ENCODE measurements at places on chromosomes 6 and 20.
A peak's percentile ranks its signal among the peaks of the same experiment; 100 is the strongest.

DNA sequence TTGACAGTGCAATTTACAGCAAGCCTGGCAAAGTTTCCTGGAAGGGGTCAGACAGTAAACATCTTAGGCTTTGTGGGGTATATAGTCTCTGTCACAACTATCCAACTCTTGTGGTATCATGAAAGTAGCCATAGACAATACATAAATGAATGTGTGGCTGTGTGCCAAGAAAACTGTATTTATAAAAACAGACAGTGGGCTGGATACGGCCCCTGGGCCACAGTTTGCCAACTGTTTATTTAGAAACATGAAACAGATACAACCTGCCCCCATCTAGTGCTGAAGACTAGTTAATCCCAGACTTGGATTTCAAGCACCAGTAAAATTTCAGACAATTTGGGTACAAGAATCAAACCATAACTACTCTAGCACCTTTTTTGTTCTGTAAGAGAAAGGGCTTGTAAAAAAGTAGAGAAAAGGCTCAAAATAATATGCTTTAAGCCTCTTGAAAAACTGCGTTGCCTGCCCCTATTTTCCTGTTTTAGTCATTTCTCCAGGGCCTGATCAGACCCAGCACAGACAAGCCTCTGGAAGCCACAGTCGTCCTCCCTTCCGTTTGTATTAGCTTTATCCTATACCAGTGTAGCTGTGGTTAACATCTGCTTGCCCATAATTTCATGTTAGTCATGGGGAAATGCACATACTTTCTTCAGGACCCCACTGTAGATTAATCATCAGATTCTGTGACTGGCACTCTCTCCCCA, 30.8 kb downstream of the JAG1 start:
- no peak for DNase-seq

DNA sequence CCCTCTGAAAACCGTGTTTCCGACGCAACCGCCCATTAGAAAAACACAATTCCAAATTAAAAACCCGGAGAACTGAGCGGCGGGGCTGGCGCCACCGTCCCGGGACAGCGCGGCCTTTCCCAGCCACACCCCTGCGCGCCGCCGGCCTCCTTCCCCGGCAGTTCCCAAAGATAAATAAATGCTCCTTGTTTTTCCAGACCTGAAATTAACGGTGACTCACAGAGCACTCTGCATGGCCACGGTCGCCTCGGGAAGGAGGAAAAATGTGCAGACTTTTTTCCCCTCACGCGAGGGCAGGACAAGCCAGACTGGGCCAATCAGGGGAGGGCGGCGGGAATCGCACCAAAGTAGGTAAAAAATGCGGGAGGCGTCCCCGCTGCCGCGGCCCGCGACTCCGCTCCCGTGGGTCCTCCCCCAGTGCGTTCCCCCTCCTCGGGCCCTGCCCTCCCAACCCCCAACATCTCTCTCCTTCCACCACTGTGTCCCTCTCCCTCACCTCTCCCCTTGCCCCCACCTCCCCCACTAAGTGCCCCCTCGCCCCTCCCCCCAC, 828 bp upstream of the DSTN start:
- peak; percentile 99 for DNase-seq

- no peak for DNase-seq
Observed at GRCh38 chr6:33868141-33868540, 64.3 kb upstream of the MLN start.

- DNase-seq, result no peak
Observed at GRCh38 chr6:68235326-68235784, 399.7 kb upstream of the ADGRB3 start.

- no peak for DNase-seq
Observed at GRCh38 chr6:93219447-93219846, 199.9 kb downstream of the EPHA7 start.

DNA sequence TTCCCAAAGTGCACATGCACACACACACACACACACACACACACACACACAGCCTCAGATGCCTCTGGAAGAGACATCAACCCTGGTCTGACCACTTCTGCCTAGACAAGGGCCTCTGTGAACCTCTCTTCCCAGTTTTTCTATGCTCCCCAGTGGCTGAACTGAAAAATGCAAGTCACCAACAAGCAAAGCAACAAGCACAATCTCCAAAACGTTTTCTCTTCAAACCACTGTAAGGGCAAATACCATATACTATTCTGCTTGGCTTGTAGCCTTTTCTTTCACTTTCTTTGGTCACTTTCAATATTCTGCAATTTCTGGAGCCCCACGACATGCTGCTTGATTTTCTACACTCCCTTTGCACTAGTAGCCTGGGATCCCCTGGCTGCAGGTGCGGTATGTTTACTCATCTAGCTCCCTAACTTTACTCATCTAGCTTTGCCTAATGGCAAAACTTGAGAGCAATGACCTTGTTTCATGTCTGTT, 121.4 kb upstream of the DST start:
- DNase-seq, result no peak

DNA sequence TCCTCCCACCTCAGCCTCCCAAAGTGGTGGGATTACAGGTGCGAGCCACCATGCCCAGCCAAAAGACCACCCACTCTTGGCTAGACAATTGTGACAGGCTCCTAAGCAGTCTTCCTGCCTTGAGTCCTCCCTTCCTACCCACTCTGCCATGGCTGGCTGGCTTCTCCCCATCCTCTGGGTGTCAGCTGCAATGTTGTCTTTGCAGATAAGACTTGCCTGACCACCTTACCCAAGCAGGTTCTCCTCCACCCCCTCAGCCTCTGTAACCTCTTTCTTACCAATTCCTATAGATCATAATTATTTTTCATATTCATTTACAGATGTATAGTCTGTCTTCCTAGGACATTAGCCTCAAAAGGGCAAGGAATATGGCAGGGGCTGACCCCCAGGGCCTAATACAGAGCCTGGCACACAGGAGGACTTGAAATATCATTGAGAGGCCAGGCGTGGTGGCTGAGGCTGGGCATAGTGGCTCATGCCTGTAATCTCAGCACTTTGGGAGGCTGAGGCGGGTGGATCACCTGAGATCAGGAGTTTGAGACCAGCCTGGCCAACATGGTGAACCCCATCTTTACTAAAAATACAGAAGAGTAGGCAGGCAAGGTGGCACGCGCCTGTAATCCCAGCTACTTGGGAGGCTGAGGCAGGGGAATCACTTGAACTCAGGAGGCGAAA, 28.7 kb upstream of the SPAG4 start:
- DNase-seq, result no peak

DNA sequence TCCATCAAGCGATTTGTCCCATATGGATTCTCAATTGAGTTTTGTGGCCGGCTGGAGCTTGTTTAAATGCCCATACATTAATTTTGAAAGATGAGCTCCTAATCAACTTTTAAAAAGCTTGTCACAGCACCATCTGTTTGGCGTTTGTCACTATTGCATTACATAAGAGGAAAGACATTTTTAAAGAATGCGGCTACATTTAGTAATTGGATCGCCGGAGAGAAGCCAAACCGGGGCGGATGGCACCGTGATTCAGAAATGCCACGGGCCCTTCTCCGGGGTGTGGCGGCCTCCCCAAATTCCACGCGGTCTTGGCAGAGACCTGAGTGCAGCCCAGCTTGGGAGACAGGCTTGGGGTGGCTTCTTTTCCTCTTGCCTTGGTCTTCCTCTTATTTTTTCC, 67.7 kb upstream of the ZNFX1 start:
- DNase-seq, result peak; percentile 86

DNA sequence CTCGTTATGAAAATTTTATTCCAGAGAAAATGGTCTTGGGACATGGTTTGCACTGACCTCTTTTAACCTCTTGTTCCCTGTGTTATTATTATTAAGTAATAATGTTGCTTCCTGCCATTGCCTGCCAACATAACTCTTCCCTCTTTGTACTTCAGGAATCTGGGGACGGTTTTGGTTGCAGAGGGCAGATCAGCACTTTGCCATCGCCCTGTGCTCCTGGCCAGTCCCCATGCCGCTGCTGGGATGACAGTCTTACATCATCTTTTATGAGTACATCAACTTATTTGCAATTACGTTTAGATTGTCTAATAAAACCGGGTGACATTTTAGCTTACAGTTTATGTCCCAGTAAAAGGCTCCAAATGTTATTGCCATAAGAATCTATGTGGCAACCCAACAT, 157.2 kb downstream of the CDH26 start:
- DNase-seq, result no peak

- DNase-seq, result no peak
Observed at GRCh38 chr6:126914801-126915200, 203.7 kb upstream of the RSPO3 start.

DNA sequence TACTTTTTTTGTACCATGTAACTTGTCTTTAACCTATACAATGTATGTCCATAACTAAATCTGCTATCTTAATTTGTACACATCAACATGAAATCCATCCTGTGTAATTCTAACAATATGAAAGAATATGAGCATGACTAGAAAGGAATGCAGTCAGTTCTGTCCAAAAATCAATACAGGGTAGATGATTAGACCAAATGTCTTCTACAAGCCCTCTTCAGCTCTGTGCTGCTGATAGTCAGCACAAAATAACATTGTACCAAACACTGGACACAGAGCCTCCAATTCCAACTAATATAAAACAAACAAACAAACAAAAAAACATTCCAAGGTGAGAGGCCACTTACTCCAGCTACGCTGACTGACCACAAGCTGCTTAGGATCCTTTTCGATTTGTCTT, 301.4 kb upstream of the IRAK1BP1 start:
- DNase-seq, result no peak

GRCh38 chr6:36659271-36659670, 19.2 kb upstream of the CDKN1A start:
- DNase-seq, result peak; percentile 46

DNA sequence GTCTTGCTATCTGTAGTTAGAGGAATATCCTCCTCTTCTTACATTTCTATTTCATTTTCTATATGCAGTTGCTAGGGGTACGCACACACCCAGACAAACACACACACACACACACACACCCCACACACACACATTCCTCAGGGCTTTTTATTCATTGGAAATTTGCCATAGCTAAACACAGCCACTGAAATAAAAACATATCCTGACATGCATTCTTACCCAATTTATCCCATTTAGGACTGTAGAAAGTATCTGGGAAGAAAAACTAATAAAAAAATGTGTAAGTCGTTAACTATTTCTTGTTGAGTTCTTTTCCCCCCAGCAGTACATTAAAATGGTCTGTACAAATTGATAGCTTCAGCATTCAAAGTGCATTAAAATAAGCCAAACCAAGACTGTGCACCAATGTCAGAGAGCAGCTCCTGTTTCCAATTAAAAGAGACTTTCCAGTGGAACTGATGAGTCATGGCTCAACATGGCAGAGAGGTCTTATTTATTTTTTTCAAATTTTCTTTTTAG, 357.9 kb upstream of the AGPAT4 start:
- DNase-seq, result no peak

DNA sequence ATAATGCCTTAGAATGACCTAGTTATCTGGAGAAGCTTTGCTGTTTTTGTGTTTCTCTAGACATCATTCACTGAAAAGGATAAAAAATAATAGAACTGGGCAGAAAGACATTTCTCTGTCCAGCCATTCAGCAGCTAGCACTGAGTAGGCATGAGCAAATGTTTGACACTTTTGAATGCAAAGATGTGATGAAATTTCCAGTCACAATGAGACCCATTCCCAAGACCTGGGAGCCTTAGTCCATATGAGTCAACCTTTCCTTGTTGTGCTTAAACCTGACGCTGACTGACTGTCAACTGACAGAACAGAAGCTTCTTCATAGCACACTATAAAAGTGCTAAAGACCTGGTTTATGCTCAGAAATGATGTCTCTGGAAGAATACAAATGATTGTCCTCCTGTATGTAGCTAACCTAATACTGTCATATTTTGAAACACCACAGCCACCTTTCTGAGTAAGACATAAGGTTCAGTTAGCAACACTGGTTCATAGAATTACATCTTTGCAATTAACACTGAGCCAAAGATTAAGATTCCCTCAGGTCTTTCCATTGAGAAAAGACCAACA, 17.1 kb downstream of the RALGAPA2 start:
- DNase-seq, result no peak

DNA sequence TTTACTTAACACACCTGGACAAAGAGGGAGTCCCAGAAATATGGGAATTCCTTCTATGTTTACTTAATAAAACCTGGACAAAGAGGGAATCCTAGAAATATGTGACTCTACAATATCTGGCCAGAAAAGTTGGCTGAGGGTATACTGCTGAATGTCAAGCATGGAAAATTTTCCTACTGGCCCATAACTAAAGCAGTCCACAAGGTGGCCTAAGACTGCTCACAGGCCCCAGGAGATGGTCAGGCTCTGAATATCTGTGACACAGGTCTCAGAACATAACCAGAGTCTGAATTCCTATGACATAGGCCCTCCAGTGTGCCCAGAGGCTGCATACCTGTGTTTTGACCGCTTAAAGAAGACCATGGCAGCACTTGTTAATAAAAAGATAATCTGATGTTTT, 578.2 kb upstream of the NRSN1 start:
- DNase-seq, result no peak

DNA sequence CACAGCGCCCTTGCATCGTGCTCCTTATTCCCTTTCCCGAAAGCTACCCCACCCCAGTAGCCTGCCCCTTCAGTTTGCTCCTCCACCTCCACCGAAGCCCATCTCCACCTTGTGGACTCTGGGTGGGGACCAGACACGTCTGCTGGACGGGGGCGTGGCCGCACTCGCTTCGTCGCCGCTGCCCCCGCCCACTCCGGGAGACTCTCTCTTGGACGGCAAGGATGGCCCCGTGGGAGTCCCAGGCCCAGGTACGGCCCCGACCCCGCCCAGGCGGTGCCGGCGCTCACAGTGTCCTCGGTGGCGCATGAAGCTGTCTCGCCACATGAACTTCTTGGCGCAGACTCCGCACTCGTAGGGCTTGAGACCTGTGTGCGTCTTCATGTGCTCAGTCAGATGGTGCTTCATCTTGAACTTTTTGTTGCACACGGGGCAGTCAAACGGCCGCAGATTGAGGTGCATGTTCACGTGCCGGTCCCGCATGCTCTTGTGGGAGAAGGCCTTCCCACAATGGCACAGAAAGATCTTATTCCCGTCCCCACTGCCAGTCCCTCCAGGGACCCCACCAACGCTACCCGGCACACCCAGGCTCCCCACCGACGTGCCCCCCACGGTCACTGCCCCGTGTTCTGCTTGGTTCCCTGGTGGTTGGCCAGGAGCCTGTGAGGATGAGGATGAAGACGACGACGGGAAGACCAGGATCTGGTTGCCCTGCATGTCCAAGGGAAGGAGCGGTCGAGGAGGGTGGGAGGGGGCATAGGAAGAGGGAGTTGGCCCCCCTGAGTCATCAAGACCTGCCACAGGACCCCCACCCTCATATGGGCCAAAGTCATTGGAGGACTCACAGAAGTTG, 1.3 kb upstream of the TAPBP start:
- no peak for DNase-seq

Data from SJSA1 (cell line).